ENCODE measurements at places on chromosomes 13 and 19. TPM values are rescaled to one million over a fixed set of nuclear protein-coding genes. Genes with fewer than 3 reads are reported as not detected.

Gene NLRP9
- polyA plus RNA-seq: not detected

Gene UBE2L5
- polyA plus RNA-seq: 0.02 TPM

Gene ANGPTL8
- 0.21 TPM for polyA plus RNA-seq

Gene KCNJ14
- polyA plus RNA-seq: 1.1 TPM

Gene SIGLEC8
- not detected for polyA plus RNA-seq

Gene COMP
- 0.42 TPM for polyA plus RNA-seq

Gene MIR17HG
- polyA plus RNA-seq: 0.51 TPM

Gene IL4I1
- 0.35 TPM for polyA plus RNA-seq

Gene CARD8
- polyA plus RNA-seq: 16.4 TPM

GRCh38 chr13:45950386-45951000, 98.9 kb upstream of the SIAH3 start:
- no peak for DNase-seq

GRCh38 chr13:111908981-111909380, 158.0 kb upstream of the SOX1 start:
- DNase-seq: no peak

- DNase-seq: no peak
These were observed 10.8 kb downstream of the LATS2 start for GRCh38 chr13:21050288-21051197.

DNA sequence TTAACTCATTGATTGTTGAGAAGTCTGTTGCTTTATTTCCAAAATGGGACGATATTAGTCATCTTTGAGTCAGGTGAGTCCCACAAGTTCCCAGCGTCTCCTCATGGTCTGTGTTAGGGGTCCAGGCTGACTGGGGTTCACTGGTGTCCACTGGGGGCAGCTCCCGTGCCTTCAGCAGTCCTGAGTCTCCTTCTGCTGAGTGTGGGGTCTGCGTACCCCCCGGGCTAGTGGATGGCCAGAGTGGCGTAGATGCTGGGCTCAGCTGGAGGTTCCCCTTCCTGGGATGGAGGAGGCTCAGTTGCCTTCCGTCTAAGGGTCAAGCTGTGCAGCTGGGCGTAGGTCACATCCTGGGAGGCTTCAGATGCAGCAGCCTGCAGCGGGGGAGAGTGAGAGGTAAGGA, 5.9 kb downstream of the LILRB3 start:
- no peak for DNase-seq

GRCh38 chr13:32976056-32976805, 40.0 kb upstream of the KL start:
- DNase-seq: no peak

DNA sequence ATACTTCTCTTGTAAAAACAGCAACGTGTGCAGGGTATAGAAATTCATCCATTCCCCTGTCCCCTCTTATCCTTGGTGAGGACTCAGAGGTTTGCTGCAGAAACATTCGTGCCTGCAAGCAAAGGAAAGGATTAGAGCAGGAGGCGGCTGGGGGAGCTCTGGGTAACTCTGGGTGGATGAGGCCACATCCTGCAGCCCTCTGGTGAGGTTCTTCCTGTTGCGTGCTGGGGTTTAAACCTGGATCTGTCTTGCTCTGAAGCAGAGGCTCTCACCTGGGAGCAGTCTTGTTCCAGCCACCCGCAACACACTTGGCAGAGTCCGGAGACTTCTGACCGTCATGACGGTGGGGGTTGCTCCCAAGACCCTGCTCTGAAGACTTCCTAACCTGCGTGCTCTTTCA, 69.2 kb downstream of the ATP11A start:
- no peak for DNase-seq

- peak; percentile 96 for DNase-seq
These were observed 2.8 kb downstream of the PTGER1 start for GRCh38 chr19:14472202-14472938.

DNA sequence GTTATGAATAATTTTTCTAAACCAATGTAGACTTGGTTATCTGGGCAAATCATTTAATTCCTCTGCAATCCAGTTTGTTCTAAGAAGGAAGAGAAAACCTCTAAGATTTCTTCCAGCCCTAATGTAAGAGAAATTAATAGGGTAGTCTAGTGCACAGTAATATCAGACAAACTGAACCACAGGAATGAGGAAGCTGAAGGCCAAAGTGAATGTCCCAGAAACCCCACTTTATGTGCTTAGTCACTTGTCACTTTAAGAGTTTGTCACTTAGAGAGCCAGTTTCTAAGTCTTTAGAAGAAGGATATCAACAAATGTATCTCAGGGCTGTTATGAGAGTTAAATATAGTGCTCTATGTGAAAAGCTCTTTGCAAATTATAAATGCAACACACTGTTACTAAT, 750.6 kb downstream of the DIAPH3 start:
- DNase-seq: no peak

DNA sequence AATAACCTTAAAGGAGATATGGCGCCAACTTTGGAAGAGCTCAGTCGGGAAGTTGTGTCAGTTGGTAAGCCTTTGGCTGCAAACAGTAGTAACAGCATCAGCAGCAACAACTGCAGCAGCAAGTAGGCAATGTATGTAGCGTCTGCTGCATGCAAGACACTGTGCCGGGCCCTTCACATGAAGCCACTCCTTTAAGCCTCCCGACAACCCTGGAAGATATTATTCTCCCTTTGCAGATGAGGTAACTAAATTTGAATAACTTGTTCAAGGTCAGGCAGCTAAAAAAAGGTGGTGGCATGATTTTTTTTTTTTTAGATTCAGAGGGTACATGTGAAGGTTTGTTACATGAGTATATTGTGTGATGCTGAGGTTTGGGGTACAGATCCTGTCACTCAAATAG, 19.7 kb downstream of the SIPA1L3 start:
- no peak for DNase-seq

- no peak for DNase-seq
These were observed 26.3 kb downstream of the SAE1 start for GRCh38 chr19:47156861-47157430.

DNA sequence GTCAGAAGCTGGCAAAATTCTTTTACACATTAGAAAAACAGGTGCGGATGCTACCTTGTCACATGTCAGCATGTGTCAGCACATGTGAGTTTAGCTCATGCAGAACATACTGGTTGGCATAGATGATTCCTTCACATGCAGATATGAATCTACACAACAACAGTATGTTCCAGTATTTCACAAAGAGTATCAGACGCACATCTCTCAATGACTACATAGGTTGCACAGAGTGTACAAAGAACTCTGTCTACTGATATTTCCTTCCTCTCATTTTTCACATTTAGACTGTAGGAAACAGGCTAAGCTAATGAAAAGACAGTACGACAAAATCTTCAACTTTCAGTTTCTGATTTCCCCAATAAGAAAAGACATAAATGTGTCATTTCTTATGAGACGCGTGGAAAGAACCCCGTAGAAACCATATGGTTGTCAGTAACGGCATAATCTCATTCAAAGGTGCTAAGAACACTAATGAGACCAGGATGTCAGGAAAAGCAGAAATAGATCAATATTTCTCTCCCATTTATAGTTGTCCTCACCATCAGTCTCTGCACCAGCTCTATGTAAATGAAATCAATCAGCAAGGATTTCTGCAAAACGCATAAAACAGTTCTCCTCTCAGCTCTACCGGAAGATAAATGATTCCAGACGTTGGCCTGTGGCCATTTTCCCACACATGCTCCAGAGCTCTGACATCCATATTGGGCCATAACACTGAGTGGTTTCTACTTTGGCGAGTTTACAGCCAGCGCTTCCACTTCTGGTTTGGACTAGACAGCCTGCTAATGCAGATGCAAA, 81.2 kb downstream of the STARD13 start:
- DNase-seq: peak; percentile 63

GRCh38 chr19:1591421-1592023, 1.1 kb downstream of the MBD3 start:
- peak; percentile 57 for DNase-seq

GRCh38 chr19:49428547-49429451, 3.6 kb downstream of the GFY start:
- no peak for DNase-seq

DNA sequence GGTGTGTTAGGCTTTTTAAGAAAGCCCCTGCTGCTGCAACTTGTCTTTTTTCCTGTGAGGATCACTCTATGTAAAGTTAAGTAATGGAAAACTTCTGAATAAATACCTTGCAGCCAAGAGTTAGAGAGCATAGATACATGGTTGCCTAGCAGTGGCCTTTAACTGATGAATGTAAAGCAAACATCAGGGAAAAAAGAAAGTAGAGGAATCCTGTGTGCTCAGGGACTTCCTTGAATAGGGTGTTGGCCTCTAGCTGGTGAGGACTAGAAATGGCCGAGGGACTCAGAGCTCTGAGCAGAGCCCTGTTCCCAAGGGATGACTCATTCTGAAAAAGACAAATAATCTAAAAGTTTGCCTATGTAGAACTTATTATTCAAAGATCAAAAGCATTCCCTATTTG, 135.7 kb downstream of the MIPEP start:
- DNase-seq: no peak

DNA sequence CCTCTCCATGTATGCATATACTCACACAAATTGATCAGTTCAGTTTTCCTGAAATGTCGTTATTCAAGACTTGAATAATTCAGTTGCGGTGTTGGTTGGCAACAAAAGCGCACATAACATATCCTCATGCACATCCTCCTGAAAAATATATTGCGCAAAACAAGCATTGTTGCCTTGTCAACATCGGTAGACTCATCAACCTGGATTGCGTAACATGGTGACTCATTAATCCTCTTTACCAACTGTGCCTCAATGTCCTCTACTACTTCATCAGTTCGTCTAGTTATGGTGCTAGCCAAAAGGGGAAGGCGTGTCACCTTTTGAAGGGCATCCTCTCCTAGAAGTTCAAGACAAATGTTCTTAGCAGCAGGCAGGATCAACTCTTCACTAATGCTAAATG, 357.7 kb downstream of the LMO7 start:
- no peak for DNase-seq

DNA sequence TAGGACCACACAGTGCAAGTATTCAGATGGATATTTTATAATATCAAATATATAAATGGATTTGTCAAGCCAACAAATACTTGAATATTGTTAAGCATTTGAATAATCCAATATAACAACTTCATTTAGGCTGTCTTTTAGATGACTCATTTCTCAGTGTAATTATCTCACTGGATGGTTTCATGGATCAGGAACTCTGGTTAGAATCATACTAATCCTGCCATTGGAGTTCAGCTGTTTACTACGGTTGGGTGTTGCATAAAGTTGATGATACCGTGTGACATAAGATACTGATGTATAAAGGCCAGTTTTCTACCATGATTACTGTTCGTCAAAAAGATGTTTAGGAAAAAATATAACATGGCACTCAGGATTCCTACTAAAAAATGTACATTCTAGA, 196.3 kb downstream of the TSHZ3 start:
- no peak for DNase-seq

GRCh38 chr13:97028441-97029299, 34.4 kb upstream of the OXGR1 start:
- peak; percentile 69 for DNase-seq

GRCh38 chr13:100235311-100235901, 146.5 kb downstream of the PCCA start:
- peak; percentile 51 for DNase-seq

DNA sequence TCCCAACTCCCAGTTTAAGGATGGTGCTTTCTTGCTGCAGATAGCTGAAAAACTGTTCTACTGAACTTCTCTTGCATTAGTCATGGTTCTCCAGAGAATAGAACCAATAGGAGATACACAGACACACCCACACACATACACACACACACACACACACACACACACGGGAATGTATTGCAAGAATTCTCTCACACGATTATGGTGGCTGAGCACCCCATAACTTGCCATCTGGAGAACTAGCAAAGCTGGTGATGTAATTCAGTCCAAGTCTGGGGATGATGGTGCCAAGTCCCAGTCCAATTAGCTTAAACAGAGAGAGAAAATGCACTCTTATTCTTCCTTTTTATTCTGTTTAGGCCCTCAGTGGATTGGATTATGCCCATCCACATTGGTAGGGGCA, 643.9 kb downstream of the DIAPH3 start:
- DNase-seq: no peak

DNA sequence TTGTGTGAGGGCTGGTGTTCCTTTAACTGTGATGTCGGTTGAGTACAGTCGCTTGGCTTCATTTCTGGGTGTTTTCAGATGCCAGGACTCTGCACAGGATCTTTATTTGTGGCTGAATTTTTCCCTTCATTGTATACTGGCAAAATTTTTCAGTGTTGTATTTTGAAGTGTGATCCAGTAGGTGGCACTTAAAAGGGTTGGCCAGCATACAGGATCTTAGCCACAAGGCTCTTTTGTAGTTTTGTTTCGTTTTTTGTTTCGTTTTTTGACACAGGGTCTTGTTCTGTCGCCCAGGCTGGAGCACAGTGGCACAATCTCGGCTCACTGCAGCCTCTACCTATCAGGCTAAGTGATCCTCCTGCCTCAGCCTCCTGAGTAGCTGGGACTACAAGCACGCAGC, 8.7 kb downstream of the FCAR start:
- no peak for DNase-seq

DNA sequence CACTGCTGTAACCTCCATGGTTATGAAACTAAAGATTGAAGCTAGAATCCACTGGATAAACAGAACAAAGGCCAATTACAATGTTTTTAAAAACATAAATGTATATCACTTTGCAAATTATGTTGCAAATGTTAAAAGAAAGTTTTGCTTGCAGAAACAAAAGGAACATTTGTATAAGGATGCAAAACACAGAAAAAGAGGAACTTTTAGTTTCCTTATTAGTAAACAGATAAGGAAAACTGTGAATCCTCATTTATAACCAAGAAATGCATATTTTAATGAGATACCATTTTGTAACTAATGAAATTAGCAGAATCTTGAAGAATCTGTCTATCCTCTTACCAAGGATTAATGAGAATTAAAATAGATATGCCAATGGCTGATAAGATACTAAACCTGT, 32.3 kb downstream of the LPAR6 start:
- DNase-seq: no peak
